ENCODE measurements at places on chromosomes 5 and 9.

- DNase-seq = no peak
- no peaks in the 10 kb centered on the region for H3K27me3 ChIP-seq
- H3K36me3 ChIP-seq = peaks cover 39% of the 10 kb centered on the region
- H3K4me3 ChIP-seq = no peak overlapping the region
- no peaks in the 10 kb centered on the region for H3K4me1 ChIP-seq
These were observed 65.6 kb downstream of the CDK5RAP2 start for GRCh38 chr9:120514405-120514804.

- H3K36me3 ChIP-seq = no peaks in the 10 kb centered on the region
- no peak overlapping the region for H3K27ac ChIP-seq
- H3K27me3 ChIP-seq = no peaks in the 10 kb centered on the region
- DNase-seq = no peak
These were observed 18.1 kb upstream of the ARRDC3 start for GRCh38 chr5:91401175-91401574.

GRCh38 chr9:127714951-127715469 lies 453 bp downstream of the PTRH1 start:
- DNase-seq = no peak
- peak overlapping the region; percentile 92 for H3K27ac ChIP-seq
- peak overlapping the region; percentile 94 for H3K4me3 ChIP-seq
- peaks cover 9% of the 10 kb centered on the region for H3K4me1 ChIP-seq
- no peaks in the 10 kb centered on the region for H3K36me3 ChIP-seq

- peaks cover 1% of the 10 kb centered on the region for H3K4me1 ChIP-seq
- H3K27me3 ChIP-seq = peaks cover 3% of the 10 kb centered on the region
- no peak for DNase-seq
- no peaks in the 10 kb centered on the region for H3K36me3 ChIP-seq
- no peak overlapping the region for H3K4me3 ChIP-seq
These were observed 26.3 kb upstream of the FST start for GRCh38 chr5:53453898-53454718.

DNA sequence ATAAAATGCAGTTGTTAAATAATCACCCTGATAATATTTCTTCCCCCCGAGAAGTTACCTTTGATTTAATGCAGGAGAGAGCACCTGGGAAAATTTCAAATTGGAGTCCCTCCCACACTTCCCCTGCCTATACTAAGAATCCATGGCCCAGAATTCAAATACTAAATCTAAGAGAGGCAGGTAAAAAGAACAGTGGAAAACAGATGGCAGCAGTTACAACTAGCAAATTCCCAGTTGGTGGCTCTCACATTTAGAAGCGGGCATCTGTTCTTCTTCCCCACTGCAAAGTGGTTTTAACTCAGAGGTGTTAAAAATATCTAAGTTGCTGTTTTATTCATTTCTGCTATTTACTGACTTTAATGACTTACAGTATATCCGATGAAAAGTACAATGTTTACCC lies 210.4 kb upstream of the ELAVL2 start:
- DNase-seq = no peak
- no peaks in the 10 kb centered on the region for H3K36me3 ChIP-seq
- peaks cover 3% of the 10 kb centered on the region for H3K4me1 ChIP-seq
- no peak overlapping the region for H3K27ac ChIP-seq
- no peak overlapping the region for H3K4me3 ChIP-seq
- H3K27me3 ChIP-seq = peaks cover 20% of the 10 kb centered on the region

Measured in progenitor cell of endocrine pancreas (in vitro differentiated cells).